Activated CD8-positive, alpha-beta T cell treated with anti-CD3 and anti-CD28 coated beads, Interleukin-2, amount 10 ng/mL, durations not matched to agents 7 days and 5 days (primary cell): ENCODE measurements at places on chromosomes 6 and 20. TPM values are rescaled to one million over a fixed set of nuclear protein-coding genes. Genes with fewer than 3 reads are reported as not detected.

BANF2 gene
- total RNA-seq: not detected

IL20RA gene
- not detected for total RNA-seq

PROKR2 gene
- total RNA-seq: not detected

GRCh38 chr6:37741757-37742400, 44.2 kb upstream of the MDGA1 start:
- H3K36me3 ChIP-seq: no peaks in the 10 kb centered on the region
- no peaks in the 10 kb centered on the region for H3K4me1 ChIP-seq
- H3K27me3 ChIP-seq: peaks cover 23% of the 10 kb centered on the region
- no peak overlapping the region for H3K4me3 ChIP-seq
